IMR-90 (cell line): ENCODE measurements at places on chromosomes 2 and 18. TPM values are rescaled to one million over a fixed set of nuclear protein-coding genes. Genes with fewer than 3 reads are reported as not detected.

GRCh38 chr2:121635371-121635770 lies 13.9 kb downstream of the CLASP1 start:
- DNase-seq, result no peak

DNA sequence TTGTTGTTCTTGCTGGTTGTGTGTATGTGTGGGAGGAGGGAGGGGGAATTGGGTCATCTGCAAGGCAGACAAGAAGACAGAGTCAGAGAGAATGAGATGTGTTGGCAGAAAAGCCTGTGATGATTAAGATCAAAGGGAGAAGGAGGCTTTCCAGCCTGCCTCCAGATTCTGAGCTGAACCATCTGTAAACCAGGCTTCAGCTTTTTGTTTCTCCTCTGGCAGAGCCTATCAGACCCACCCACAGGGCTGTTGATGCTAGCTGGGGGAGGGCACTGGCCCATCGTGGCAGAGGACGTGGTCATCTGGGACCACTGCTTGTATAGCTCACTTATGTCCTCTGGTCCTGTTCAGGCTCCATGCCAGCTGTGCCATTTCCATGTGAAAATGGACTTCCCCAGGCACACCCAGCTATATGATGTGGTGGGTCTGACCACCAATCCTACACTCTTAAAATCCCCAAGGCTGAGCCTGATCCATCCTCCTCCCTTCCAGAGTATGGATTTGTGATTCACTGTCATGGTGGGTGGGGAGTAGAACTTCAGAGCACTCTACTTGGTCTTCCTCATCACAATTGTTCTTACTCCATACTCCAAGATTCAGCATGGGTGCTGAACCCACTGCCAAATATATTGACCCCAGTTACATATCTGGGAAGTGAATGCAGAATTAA lies 27.8 kb upstream of the COL6A3 start:
- DNase-seq, result peak; percentile 89

- no peak for DNase-seq
These were observed 134.2 kb downstream of the WDSUB1 start for GRCh38 chr2:159152128-159152778.

GRCh38 chr18:62717925-62718800 lies 2.8 kb downstream of the PHLPP1 start:
- DNase-seq, result peak; percentile 26

GRCh38 chr2:176536439-176537133 lies 267.3 kb downstream of the MTX2 start:
- DNase-seq, result no peak

DNA sequence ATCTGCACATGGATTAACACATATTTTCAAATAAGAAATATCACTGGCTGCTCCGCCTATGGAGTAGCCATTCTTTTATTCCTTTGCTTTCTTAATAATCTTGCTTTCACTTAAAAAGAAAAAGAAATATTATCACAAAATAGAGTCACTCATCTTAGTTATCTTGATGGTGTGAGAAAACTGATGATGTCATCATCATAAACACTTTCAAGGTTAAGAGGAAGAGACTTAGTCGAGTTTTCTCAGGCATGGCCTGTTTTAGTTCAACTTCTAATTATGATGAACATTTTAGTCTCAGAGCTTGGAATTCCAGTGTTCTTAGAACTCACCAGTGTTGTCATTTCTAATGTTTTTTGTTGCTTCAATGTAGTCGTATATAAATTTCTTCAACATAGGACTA lies 506.1 kb downstream of the PTPRM start:
- no peak for DNase-seq

- DNase-seq, result peak; percentile 38
These were observed 300.4 kb downstream of the KCNS3 start for GRCh38 chr2:18178736-18179349.

DNA sequence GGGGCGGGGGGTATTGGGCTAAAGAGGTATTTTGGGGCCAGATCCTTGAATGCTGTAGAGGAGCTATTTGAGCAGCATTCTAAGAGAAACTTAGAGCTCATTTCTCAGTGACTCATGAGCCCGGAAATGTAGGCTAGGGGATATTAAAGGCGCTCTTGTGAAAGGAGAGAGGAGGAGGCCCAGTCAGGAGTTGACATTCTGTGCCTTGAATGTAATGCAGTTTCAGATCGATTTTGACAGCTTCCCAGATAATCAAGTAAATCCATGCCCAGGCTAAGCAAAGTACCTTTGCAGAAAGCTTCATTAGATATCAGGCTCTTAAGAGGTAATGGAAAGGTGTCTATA lies 1.5 kb downstream of the CAB39 start:
- DNase-seq, result peak; percentile 84

GRCh38 chr2:9008951-9009664 lies 5.6 kb upstream of the MBOAT2 start:
- DNase-seq, result no peak

DNA sequence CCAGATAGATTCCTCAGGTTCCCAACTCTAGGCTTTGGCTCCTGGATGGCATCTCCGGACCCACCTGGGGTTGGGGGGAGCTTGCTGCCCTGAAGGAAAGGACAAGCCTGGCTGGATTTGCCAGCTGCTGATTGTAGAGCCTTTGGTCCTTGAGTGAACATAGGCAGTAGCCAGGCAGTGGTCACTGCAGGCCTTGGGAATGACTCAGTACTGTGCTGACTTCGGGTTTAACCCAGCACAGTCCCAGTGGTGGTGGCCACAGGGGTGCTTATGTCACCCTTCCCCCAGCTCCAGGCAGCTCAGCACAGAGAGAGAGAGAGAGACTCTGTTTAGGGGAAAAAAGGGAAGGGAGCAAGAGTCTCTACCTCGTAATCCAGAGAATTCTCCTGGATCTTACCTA lies 27.7 kb upstream of the ACTR2 start:
- peak; percentile 61 for DNase-seq

The FBXO11 gene
- 27.1 and 32.2 TPM in 2 replicates for total RNA-seq

- no peak for DNase-seq
These were observed 39.7 kb upstream of the NABP1 start for GRCh38 chr2:191638079-191638801.

GRCh38 chr2:42361728-42362283 lies 789 bp upstream of the COX7A2L start:
- no peak for DNase-seq

The ZNF804A gene
- 2.2 and 3.3 TPM in 2 replicates for total RNA-seq

DNA sequence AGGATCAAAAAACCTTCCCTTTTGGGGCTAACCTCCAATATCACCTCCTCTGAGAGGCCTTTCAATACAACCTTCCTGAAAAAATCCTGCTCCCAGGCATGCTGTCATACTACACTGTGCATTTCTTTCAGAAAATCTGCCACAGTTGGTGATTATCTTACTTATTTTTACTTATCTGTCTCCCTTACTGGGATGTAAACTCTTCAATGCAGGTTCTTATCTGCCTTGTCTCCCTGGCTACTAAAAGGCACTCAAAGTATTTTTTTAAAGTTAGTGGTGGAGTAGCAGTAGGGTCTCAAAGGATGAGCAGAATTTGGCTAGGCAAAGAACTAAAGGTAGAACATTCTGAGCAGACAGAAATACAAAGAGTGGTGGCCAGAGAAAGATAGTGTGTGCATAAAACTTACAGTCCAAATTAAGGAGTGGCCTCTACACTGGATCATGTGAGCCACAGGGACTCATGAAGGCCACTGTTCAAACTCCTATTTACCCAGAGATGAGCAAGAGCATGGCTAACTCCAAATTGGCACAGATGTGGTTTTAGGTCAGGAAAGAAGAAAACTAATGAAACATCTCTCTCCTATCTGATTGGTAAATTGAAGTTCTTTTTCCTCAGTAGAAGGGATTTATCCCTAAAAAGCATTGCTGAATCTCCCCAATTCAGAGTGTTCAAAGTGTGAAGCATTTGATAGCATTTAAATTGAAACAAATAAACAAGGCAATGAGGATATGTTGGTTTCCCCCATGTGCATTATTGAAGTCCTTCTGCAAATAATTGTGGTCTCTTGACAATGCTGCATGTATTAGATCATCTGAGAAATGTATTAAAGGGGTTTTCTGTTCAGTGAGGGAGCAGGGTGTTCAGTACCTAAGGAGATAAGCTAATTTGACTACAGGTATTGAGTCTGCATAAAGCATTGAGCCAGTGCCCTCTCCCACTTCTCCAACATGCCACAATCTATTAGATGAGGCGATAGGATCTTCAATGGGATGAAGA lies 285.5 kb downstream of the MREG start:
- peak; percentile 59 for DNase-seq

The B4GALT6 gene
- 0.83 and 3.9 TPM in 2 replicates for total RNA-seq

GRCh38 chr2:54524226-54524991 lies 68.3 kb downstream of the SPTBN1 start:
- peak; percentile 83 for DNase-seq

DNA sequence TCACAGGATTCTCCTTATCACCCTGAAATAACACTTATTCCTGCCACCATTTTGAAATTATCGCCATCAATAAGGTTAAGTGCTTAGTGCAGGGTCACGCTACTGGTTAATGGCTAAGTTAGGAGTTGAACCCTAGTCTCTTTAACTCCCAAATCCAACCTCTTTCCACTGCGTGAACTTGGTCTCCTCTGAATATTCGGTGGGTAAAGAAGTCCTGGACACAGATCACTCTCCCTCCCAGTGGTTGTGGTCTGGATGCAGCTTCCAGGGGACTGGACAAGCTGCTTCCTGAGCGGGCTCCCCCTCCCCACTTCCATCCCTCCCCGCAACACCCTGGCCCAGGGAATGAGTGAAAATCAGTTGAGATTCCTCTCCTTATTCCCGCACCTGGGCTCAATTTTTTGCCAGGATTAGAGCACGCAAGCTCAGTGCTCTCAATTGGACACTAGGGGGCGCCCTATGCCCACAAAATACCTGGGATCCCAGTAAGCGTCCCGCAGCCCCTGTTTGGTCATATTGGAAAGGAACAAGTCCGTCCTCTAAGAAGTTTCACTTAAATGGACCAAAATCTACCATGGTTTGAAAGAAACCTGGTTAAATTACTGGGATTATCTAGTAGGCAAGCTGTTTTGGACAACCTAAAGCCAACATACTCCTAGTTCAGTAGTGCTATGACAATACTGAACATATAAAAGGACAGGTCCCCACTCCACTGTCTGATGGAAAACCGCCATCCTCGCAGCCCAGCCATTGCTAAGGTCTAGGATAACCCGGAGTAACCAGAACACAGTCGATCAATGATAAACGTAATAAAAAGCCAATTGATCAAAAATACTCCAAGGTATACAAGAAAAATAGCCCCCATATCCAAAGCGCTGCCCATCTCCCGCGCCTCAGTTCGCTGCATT lies 40.4 kb downstream of the DHRS9 start:
- peak; percentile 62 for DNase-seq

The FKBP7 gene
- 32.6 and 36.9 TPM in 2 replicates for total RNA-seq

DNA sequence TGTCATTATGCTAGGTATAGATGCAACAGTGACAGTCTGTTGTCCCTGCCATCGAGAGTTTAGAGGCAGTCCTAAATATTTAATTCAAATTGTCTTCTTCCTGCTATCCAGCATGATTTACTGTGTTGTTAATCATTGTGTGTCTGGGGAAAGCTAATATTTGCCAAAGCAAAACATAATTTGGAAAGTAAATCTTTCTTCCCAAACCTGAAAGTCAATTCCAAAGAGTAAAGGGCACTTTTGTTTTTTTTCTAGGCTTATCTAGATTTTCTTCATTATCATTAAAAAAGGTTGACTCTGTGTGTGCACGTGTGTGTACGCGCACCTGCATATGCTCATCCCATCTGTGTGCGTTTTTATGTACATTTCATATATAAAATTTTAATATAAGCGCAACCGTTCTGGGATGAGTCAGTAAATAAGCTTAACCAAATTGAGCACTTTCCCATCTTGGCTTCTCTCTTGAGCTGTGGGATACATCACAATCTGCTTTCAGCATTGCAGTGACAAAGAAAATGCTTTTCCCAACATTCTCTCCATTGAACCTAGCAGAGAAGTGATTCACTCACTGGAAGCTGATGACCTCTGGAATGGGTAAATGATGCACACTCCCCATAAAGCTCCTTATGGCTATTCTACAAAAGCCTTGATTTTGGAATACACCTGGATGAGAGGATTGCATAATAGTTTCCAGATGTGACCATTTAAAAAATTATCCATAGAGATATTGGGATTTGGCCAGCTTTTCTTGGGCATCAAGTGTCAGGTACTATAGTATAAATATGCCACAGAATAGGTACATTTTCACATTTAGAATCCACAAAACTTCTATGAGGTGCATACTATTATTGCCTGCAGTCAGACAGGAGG lies 488.4 kb downstream of the ADCYAP1 start:
- DNase-seq, result no peak

The CHRND gene
- total RNA-seq, result not detected in 2 replicates

The EPB41L3 gene
- 70.3 and 90.5 TPM in 2 replicates for total RNA-seq
